ENCODE measurements at places on chromosomes 3 and 15. TPM values are rescaled to one million over a fixed set of nuclear protein-coding genes. Genes with fewer than 3 reads are reported as not detected.

GRCh38 chr15:35696767-35697231 is 150.8 kb upstream of the DPH6 start:
- no peak for DNase-seq

GRCh38 chr3:10550705-10551104 is 45.3 kb upstream of the ATP2B2 start:
- no peak for DNase-seq

Gene TMC3
- polyA plus RNA-seq, result 0.21 TPM

Gene ESYT3
- polyA plus RNA-seq, result 1.9 TPM
